ENCODE measurements at places on chromosomes 5 and 9.

DNA sequence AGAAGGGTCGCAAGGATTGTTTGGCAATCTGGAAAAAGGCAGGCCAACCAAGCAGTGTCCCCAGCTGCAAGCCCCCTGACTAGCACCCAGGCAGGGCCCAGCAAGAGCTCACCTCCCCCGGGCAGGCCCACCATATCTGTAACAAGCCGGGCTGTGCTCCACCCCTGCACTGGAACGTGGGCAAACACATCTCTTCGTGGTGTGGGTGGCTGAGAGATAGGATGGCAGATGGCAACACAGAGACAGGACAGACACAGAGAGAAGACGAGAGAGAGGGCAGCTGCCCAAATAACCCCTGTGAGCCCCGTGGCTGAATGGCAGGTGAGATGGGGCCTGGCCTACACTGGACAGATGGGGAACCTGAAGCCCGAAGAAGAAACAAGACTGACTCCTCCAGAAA lies 9.4 kb downstream of the BBLN start:
- no peak for DNase-seq

- DNase-seq = no peak
These were observed 203.1 kb upstream of the ARRDC3 start for GRCh38 chr5:91586232-91586631.

DNA sequence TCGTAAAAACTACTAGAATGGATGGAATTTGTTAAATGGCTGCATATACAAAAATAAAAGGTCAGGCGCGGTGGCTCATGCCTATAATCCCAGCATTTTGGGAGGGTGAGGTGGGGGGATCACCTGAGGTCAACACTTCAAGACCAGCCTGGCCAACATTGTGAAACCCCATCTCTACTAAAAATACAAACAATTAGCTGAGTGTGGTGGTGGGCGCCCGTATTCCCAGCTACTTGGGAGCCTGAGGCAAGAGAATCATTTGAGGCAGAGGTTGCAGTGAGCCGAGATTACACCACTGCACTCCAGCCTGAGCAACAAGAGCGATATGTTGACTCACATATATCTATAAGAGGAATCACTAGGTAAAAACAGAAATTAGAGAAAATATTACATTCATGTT lies 9.3 kb upstream of the GPR150 start:
- DNase-seq = no peak

GRCh38 chr5:56085193-56085592 lies 90.4 kb upstream of the IL6ST start:
- no peak for DNase-seq

DNA sequence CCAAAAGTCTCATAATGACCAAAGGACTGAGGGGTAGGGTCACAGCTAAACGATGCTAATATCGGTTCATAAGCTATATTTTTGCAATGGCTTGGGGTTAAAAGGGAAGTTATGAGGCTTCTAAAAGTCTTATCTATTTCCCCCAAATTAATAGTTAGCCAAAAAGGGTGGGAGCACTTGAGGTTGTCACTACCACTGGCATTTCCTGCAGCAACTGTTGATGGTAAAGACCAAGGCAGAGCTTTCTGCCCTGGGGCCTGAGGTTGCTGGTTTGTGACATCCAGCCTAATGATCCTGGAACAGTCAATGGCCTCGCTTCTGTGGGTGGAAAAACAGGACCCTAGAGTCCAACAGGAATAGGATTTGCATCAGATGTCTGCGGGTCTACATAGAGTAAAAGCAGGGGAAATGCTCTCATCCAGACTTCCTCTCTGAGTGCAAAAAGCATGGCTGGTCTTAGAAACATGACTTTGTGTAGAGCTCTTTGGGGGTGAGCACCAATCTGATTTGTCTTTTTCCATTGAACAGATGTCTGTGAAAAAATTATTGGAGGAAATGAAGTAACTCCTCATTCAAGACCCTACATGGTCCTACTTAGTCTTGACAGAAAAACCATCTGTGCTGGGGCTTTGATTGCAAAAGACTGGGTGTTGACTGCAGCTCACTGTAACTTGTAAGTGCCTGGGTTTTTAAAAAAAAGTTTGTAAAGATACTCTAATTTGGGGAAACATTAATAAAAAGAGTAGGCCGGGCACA lies 2.7 kb downstream of the GZMA start:
- no peak for DNase-seq

GRCh38 chr5:38468202-38468673 lies 88.2 kb downstream of the LIFR start:
- no peak for DNase-seq

DNA sequence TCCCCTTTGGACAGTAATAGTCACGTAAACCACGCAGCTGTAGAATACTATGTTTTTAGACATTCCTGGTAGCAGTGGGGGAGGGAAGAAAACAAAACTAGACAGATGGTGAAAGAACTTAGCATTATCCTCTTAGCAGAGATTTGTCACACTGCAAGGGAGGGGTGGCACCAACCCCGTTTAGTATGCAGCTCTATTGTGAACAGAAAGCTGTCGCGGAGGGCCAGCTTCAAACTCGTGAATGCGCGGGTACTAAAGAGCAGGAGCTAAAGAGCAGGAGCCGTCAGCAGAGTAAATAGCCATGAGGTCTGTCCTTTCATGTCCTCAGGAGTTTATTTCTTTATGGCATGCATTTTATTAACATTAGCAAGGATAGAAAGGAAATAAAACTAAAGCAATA lies 141.9 kb upstream of the SLC12A2 start:
- DNase-seq = no peak

DNA sequence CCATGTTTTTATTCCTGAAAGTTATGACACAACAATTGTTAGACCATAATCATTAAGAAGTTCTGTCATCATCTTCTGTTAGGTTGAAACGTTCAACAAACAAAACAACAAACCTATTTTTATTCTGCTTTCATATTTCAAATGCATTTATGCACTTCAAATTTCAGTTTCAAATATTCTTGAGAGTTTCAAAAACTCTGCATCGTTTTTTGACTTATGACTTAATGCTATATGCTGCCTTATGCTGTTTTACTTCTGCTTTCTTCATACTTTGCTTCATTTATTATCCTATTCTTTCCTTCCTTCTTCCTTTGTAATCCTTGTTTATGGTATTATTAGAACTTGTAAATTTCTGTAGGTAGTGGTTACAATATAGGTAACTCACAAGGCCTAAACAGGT lies 95.0 kb downstream of the PCSK1 start:
- DNase-seq = no peak

DNA sequence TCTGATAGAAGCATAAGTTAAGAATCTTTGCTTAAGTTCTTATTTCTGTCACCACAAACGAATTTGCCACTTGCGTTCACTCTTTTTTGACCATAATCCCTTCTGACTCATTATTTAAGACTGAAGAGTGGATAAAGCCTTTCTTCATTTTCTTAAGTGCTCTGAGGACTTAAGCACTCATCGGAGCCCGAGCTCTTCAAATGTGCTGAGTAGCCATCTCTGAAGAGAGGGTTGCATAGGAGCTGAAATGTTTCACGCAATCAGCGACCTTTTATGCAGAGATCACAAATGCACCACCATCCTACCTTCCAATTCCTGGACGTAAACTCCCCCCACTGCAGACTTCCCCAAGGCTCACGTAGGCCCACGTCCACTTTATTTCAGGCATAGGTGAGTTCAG lies 699.2 kb downstream of the IRX1 start:
- no peak for DNase-seq

DNA sequence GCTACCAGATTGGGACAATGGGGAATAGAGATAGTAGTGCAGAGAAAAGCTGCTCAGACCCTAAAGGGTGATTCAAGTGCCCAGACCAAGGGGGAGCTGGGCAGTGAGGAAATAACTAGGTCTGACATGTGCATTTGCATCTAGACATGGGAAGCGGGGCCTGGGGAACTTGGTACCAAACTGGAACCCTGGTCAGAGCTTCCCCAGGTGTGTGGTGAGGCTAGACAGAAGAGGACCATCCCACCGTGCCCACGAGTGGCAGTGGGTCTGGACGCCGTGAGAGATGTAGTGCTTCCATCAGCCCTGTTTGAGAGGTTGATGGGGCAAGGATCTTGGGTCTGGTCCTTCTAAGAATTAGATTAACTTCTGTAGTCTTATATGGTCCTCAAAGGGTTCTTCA lies 7.6 kb downstream of the TMEM8B start:
- no peak for DNase-seq

DNA sequence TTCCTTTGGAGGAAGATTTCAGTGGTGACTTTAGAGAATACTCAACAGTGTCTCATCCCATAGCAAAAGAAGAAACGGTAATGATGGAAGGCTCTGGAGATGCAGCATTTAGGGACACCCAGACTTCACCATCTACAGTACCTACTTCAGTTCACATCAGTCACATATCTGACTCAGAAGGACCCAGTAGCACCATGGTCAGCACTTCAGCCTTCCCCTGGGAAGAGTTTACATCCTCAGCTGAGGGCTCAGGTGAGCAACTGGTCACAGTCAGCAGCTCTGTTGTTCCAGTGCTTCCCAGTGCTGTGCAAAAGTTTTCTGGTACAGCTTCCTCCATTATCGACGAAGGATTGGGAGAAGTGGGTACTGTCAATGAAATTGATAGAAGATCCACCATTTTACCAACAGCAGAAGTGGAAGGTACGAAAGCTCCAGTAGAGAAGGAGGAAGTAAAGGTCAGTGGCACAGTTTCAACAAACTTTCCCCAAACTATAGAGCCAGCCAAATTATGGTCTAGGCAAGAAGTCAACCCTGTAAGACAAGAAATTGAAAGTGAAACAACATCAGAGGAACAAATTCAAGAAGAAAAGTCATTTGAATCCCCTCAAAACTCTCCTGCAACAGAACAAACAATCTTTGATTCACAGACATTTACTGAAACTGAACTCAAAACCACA lies 67.4 kb downstream of the VCAN start:
- no peak for DNase-seq

- DNase-seq = no peak
These were observed 13.1 kb downstream of the PMPCA start for GRCh38 chr9:136423432-136424146.

GRCh38 chr9:123551734-123552133 lies 195.7 kb downstream of the CRB2 start:
- no peak for DNase-seq

DNA sequence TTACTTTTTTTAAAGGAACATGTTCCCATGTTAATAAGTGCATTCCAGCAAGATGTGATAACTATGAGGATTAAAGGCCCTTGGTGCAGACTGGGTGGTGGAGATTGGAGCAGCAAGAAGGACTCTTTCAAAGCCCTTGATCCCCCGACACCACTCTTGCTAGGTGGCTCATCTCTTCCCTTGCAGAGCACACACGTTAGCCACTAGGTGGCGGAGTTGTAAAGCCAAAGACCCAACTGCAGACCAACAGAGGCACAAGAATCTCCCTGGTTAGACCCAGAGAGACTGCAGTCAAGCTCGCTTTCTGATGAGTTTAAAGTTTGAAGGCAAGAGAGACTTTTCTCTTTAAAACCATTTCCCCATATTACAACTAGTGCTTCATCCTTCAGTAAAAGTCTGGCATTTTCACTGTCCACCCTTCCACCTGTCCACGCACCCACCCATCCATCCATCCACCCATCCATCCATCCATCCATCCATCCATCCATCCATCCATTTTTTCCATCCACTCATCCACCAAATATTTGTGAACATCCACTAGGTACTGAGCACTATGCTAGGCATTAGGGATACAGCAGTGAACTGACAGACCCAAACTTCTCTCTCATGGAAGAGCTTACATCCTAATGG lies 226.9 kb downstream of the MSX2 start:
- DNase-seq = peak; percentile 28

- DNase-seq = no peak
These were observed 56.5 kb upstream of the SPDL1 start for GRCh38 chr5:169527066-169527465.

- no peak for DNase-seq
These were observed 378.6 kb downstream of the GADD45G start for GRCh38 chr9:89983411-89983810.

DNA sequence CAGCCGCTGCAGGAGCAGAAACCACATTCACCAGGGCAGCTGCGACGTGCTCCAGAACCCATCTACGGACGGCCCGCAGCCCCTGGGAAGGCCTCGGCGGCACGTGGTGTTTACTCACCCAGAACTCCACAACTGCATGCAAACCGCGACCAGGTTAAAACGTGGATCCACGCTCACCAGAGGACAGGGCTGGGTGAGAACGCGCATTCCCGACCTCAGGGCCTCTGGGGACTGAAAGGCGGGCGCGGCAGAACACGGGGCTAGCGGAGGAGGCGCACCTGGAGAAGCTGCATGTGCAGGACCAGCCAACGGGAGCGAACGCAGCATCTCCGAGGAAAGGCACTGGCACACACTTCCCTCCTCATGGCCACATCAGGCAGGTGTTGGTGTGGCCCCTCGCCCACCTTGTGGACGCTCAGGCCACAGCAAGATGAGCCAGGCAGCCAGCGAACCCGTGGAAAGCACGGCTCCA lies 24.0 kb upstream of the CAMSAP1 start:
- DNase-seq = no peak

GRCh38 chr5:16792598-16793275 lies 143.4 kb downstream of the MYO10 start:
- DNase-seq = no peak

DNA sequence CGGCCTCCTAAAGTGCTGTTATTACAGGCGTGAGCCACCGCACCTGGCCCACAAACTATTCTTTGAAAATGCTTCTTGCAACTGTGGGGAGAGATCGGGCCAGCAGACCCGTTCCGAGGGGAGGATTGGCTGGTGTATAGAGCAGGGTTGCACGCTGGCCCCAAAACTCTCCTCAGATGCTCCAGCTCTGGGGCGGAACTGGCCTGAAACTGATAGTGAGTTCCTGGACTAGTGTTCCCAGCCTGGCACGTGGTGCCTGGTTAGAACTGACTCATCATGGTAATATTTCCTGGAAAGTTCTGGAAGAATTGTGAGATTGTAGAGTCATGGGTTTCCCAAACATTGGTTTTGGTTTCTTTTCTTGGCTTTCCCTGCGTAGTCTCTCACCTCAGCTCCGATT lies 120.5 kb downstream of the FBXL7 start:
- DNase-seq = no peak

GRCh38 chr5:21051945-21052344 lies 1063.9 kb upstream of the CDH18 start:
- no peak for DNase-seq

GRCh38 chr9:3292311-3292710 lies 233.5 kb downstream of the RFX3 start:
- no peak for DNase-seq

DNA sequence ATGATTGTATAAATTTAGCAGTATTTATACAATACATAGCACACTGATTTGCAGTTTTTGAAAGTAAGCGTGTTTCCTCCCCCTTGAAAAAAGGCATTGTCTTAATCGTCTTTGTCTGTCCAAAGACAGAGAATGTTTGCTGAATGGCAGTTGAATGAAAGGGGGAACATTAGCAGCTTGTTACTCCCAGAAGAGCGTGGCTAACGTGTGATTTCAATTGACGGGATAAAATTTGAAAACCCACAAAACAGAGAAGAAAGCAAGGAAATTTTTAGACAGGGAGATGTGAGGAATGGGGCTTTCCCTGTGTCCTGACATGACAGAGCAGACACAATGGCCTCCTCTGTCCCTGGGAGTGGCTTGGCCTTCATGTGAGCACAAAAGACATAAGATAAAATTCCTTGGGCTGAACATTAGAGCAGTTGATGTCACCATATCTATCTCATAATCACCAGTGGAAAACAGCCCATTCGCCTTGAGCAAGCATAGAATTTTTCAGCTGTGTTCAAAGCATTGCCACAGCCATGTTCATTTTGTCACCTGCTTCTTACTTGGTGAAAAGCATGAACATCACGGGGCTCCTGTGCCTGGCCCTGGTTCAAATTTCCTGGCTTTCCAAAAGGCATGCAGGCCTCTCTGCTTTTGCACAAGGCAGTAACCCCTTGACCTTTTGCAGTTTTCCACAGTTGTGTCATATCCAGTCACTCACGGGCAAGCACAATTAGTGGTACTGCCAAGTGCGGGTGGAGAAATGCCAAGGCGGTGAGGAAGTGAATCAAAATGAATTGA lies 126.9 kb downstream of the TLE1 start:
- DNase-seq = no peak

GRCh38 chr5:149824846-149825245 lies 94.7 kb downstream of the PPARGC1B start:
- DNase-seq = no peak

Data from stimulated activated CD4-positive, alpha-beta T cell treated with anti-CD3 and anti-CD28 coated beads, TNF-alpha, amount 100 ng/mL, for 48 hours (primary cell).